ENCODE measurements at places on chromosomes 1 and 21.

DNA sequence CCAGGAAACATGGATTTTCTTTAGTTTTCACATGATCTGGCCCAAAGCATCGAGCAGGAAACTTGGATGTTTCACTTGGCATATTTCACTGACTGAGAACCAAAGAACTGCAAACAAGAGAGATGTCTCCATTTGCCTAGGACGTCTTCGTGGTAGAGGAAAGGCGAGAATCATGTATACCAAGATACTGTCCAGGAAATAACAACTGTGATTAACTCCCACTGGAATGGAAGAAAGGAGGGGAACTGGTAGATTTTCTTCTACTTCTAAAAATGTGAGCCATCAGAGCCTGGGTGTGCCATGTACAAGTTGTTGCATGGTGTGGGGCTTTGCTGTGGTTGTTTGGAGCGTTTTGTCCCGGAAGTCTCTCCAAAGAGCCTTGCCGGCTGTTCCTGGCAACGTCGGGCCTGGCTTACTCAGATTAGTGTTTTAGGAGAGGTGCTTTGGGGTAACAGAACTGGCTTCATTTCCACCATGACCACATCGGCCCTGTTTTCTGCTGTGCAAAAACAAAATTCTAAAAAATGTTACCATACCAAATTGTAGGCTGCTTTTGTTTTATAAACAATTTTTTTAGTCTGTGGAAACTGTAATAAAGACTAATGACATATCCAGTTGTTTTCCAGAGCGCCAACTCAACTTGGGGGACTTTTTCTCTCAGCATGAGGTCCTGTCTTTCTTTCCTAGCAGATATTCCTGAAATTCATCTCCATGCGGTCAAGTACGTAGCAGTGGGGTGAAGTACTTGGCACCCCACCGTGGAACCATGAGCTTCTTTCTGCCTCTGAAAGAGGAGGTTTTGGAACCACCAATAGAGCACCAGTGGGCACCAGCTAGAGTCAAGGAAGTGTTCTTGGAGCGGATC lies 118.3 kb downstream of the TM2D1 start:
- peak; percentile 21 for DNase-seq

GRCh38 chr1:205775015-205775716 lies at the start of gene RAB29:
Gene RAB29 (minus strand): TSS chr1:205775482. CDS start chr1:205774956, 526 bp downstream.
- DNase-seq, result peak; percentile 79

GRCh38 chr1:233988963-233989696 lies 84.7 kb downstream of the SLC35F3 start:
- no peak for DNase-seq

DNA sequence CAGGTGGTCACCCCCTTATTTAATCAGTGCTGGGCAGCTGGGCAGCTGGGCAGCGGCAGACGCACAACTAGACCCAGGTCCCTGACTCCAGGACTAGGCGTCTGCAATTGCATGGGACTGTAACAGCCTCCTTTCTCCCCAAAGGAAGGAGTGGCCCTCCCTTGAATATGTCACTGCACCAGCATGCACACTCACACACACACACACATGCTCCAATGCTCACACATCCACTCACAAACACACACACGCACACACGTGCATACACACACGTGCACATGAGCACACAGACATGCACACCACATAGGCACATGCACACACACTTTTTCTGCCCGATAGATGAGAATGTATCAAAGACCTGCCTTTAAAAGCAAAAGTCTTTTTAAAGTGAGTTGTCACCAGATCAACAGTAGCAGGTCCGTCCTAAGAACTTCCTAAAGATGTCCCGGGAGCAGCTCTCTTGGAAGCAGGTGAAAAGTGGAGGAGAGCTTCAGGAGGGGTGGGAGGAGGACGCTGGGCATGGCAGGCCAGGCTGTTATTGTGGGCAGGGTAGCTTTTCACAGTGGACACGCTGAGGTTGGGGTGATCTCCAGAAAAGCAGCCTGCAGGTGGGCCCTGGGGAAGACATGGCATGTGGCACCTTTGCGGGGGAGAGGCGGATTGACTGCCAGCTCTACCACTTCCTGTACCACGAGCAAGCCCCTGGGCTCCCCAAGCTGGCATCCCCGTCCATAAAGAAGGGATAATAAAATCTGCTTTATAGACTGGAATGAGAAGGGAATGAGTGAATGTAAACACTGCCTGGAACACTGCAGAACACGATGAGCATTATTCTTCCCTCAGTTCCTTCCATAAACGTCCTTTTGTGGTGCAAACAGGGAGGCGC lies 1.7 kb downstream of the PDE9A start:
- DNase-seq, result no peak

GRCh38 chr1:93358293-93358692 lies 12.6 kb downstream of the DR1 start:
- DNase-seq, result no peak

GRCh38 chr1:170707959-170708655 lies 44.2 kb downstream of the PRRX1 start:
- peak; percentile 93 for DNase-seq

GRCh38 chr1:34929497-34929852 lies at the start of gene DLGAP3:
Gene DLGAP3 (minus strand): TSS chr1:34929650. CDS start chr1:34905383, 24,267 bp downstream.
- no peak for DNase-seq

DNA sequence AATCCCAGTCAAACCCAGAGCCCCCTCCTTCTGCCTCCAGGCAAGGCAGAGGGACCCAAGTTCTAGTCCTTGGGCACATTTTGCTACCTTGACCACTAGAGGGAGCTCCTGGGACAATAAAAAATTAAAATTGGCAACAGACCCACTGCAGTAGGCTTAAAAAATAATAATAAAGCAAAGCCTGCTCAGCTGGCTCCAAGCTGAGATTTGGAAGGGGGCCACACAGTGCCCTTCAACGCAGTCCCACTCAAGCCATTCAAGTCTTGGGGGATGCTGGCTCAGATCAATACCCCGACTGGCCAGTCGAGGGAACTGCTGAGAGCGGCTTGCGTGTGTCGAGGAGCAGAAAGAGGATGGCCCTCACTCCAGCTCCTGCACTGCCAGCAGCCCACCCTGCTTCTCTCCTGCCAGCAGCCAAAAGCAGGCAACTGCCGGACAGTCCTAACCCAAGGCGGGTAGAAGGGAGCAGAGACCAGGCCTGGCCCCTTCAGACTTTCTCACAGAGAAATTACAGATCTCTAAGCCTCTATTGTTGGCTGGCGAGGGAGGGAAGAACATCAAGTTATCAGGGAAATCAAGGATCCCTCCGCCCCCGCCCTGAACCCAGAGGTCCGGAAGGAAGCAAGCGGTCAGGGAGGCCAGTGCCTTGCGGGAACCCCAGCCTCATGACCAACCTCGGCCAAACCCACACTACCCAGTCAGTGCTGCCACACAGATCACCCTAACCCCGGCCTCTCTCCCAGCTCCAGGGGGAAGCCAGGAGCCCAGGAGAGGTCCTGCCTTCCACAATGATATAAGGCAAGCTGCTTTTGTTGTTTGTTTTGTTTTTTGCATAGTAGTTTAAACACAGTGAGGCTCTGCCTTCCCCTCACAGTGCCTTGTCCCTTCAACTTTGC lies 4.9 kb upstream of the ALDH4A1 start:
- DNase-seq, result peak; percentile 64

GRCh38 chr1:186967656-186968394 lies 139.1 kb downstream of the PLA2G4A start:
- DNase-seq, result no peak

GRCh38 chr1:153494976-153495535 lies 34.6 kb upstream of the S100A7 start:
- peak; percentile 28 for DNase-seq

- peak; percentile 34 for DNase-seq
These were observed 4.0 kb downstream of the FGR start for GRCh38 chr1:27630859-27631491.

DNA sequence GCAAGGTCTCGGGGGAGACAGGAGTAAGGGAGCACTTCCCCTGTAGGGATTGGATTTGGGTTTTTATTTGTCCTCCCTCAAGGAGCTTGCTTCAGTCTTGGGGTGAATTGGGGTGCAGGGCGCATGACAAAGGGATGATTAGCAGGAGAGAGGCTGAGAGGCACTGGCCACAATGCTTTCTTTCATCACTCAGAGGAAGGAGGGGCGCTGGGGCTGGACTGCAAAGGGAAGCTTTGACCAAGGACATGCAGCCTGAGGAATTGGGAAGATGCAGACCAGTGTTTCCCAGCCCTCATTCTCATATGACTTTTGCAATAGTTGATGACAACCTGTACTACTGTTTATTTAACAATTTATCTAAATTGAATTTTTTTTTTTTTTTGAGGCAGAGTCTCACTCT lies 34.1 kb upstream of the PDPN start:
- no peak for DNase-seq

DNA sequence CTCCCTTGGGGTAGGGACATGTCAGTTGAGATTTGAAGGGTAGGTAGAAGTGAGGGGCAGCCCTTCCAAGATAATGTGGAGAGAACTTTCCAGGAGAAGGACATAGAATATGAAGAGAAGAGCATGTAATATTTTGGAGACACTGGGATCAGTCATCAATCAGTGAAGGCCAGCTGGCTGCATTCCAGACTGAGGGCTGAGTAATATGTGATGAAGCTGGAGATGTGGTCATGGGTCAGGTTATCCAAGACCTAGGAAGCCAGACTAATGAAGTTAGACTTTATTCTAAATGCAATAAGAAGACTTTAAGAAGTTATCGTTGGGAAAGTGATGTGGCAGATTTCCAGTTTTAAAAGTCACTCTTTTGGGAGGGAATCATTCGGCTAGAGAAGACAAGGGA lies 262.0 kb downstream of the HMCN1 start:
- DNase-seq, result peak; percentile 38

- DNase-seq, result no peak
These were observed 8.7 kb upstream of the DUSP12 start for GRCh38 chr1:161740921-161741320.

GRCh38 chr1:204033306-204033705 lies 39.6 kb upstream of the SOX13 start:
- no peak for DNase-seq

- peak; percentile 88 for DNase-seq
These were observed 18.1 kb downstream of the RGS2 start for GRCh38 chr1:192826791-192827546.

DNA sequence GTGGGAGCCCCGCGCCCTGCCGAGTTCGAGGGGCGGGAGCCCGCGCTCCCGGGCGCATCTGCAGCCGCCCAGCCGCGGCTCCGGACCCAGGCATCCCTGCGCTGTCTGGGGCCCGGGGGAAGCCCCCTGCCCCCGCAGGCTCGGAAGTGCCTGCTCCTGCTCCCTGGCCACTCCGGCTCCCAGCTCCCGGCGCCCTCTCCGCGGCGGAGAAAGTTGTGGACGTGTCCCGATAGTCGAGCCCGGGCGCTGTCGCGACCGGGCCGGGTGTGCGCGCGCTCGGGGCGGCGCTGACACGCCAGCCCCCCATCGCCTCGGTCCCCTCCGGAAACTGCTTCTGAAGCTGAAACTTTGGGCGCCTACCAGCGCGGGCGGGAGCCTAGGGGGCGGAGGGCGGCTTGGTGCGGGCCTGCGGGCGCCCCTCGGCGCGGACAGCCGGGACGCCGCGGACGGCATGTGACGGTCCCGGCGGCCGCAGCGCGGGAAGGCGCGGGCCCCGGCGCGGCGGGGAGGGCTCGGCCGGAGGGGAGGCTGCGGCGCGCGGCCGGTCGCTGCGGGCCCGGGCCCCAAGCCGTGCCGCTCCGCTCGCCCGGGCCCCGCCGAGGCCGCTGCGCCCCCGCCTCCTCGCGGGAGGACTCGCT lies 515 bp downstream of the MAN1C1 start:
- no peak for DNase-seq

DNA sequence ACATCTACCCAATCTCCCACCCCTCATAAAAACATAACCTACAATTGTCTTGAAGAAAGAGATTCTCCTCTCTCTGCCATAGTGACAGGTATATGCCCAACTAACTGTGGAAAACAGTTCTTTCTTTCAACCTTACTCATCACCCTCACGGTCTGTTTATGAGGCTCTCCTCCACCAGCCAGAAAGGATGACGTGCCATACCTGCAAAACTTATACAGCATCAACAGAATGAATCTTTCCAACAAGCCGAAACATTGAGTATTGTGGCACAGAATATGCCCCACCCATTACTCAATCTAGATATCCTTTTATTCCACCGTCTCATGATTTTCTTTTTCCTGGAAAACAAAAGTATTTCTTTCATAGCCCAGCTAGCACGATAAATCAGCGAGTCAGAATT lies 55.7 kb downstream of the RBM11 start:
- no peak for DNase-seq

DNA sequence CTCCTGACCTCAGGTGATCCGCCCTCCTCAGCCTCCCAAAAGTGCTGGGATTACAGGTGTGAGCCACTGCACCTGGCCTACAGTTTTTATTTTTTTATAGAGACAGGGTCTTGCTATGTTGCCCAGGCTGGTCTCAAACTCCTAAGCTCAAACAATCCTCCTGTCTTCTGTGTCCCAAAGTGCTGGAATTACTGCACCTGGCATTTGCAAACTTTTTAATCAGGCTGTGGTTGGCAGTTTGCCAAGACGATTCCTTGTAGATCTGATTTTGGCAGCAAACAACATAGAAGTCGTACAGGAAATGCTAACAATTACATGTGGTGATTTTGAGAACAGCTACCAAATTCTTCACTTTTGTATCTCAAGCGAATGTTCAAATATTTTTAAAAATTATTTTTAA lies 10.1 kb downstream of the RBP7 start:
- no peak for DNase-seq

DNA sequence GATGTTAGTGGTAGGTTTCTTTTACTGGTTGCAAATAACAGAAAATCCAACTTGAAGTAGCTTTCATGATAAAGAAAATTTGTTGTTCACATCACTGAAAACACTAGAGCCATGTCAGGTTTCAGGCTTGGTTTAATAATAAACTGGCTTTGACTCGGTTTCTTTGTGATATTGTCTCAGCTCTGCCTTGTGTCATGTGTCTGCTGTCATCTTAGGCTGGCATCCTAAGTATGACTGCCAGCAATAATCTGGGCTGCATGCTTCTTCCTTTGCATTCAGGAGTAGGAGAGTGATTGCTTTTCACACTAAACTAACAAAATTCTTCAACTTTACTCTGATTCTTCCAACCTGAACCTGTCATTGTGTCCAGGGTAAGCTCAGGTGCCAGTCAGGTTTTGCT lies 474.0 kb upstream of the B3GALT2 start:
- DNase-seq, result no peak

DNA sequence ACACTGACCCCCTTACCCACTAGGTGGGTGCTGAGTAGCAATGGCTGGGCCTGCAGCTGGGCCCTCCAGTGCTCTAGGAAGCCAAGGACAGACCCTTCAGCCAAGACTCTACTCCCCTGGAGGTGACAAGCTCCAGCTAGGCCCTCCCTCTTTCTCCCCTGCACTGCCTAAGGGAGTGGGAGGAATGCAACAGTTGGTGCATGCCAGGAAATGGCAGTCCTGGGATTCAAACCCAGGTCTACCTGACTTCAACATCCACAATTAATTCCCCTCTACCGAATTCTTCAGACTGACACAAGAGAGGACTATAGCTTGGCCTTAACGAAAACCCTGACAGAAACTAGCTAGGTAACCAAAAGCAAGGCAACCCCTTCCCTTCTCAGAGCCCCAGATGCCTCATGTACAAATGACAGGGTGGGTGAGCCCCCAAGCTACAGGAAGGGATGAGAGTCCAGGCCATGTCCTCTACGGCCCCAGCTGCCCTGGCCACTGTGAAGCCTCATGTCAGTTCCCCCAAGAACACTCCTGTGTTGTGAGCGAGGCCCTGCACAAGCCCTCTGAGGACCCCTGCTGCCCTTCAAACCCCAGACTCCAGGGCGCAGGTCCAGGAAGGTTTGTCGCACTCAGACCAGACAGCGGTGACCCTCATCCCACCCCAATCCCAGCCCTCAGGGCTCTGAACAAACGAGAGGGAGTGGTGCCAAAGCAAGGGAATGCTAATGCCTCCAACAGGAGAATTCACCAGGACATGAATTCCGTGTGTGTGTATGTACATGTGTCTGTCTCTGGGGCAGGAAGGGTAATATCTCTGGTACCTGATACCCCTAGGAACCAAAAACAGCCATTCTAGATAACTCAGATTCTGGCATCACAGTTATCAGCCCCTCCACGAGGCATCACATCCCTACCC lies 92.3 kb downstream of the MRPL37 start:
- DNase-seq, result no peak
